ENCODE measurements at places on chromosomes 1 and 21. TPM values are rescaled to one million over a fixed set of nuclear protein-coding genes. Genes with fewer than 3 reads are reported as not detected.

ZNF593OS gene
- not detected for total RNA-seq

TRABD2B gene
- total RNA-seq: 6.5 TPM

- no peak overlapping the region for H3K4me3 ChIP-seq
- no peak overlapping the region for H3K27ac ChIP-seq
- no peaks in the 10 kb centered on the region for H3K27me3 ChIP-seq
- ATAC-seq: no peak
Observed at GRCh38 chr21:27734146-27734545, 767.3 kb upstream of the ADAMTS5 start.

DNA sequence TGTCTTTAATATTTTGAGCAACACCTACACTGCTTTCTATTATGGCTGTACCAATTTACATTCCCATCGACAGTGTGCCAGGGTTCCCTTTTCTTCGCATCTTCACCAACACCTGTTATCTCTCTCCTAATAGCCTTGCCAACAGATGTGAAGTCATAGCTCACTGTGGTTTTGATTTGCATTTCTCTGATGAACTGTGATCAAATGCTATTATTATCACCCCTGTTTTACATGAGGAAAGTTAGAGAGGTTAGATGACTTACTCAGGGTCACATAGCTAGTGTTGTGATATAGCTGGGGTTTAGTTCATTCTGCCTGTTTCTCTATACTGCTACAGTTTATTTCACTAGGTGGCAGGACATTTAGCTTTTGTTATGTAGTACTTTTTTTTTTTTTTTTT is 204.1 kb downstream of the FMN2 start:
- ATAC-seq: no peak
- H3K4me3 ChIP-seq: no peak overlapping the region
- no peaks in the 10 kb centered on the region for H3K4me1 ChIP-seq
- H3K27ac ChIP-seq: no peak overlapping the region

DNA sequence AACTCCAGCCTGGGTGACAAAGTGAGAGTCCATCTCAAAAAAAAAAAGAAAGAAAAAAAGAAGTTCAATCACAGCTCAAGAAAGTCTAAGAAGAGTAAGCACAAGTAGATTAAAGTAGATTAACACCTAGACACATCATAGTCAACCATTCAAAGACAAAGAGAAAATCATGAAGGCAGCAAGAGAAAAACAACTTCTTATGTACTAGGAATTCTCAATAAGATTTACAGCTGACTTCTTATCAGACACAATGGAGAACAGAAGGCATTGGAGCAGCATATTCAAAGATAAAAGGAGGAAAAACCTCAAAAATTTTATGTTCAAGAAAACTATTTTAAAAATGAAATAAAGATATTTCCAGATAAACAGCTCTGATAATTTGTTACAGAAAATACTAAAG is 147.3 kb downstream of the LBR start:
- H3K4me3 ChIP-seq: no peak overlapping the region
- H3K27ac ChIP-seq: no peak overlapping the region
- no peak for ATAC-seq
- no peaks in the 10 kb centered on the region for H3K27me3 ChIP-seq
- H3K36me3 ChIP-seq: no peaks in the 10 kb centered on the region
- no peaks in the 10 kb centered on the region for H3K4me1 ChIP-seq

- H3K4me3 ChIP-seq: no peak overlapping the region
- no peak overlapping the region for H3K27ac ChIP-seq
- no peaks in the 10 kb centered on the region for H3K27me3 ChIP-seq
Observed at GRCh38 chr1:88247666-88248065, 436.4 kb upstream of the PKN2 start.

- H3K27me3 ChIP-seq: peaks cover 24% of the 10 kb centered on the region
- no peak overlapping the region for H3K4me3 ChIP-seq
- no peak for ATAC-seq
- no peaks in the 10 kb centered on the region for H3K36me3 ChIP-seq
- no peak overlapping the region for H3K27ac ChIP-seq
- H3K4me1 ChIP-seq: no peaks in the 10 kb centered on the region
Observed at GRCh38 chr1:233791721-233792120, 112.8 kb upstream of the SLC35F3 start.

GRCh38 chr1:29180497-29181412 is 945 bp downstream of the SRSF4 start:
- H3K4me3 ChIP-seq: peak overlapping the region; percentile 85
- ATAC-seq: peak; percentile 9
- H3K36me3 ChIP-seq: peaks cover 7% of the 10 kb centered on the region
- no peaks in the 10 kb centered on the region for H3K27me3 ChIP-seq

- no peak for ATAC-seq
- H3K27ac ChIP-seq: no peak overlapping the region
- H3K27me3 ChIP-seq: no peaks in the 10 kb centered on the region
- no peaks in the 10 kb centered on the region for H3K36me3 ChIP-seq
Observed at GRCh38 chr1:181506563-181507353, 23.4 kb downstream of the CACNA1E start.

GRCh38 chr1:5649795-5650194 is 342.4 kb downstream of the NPHP4 start:
- no peak overlapping the region for H3K27ac ChIP-seq
- H3K27me3 ChIP-seq: peaks cover 77% of the 10 kb centered on the region
- no peak for ATAC-seq
- H3K4me1 ChIP-seq: no peaks in the 10 kb centered on the region

Data from gastroesophageal sphincter (tissue), 4 donors.